ENCODE measurements at places on chromosomes 12 and 14.

GRCh38 chr12:103652808-103653207 is 65.7 kb downstream of the STAB2 start:
- DNase-seq: no peak

DNA sequence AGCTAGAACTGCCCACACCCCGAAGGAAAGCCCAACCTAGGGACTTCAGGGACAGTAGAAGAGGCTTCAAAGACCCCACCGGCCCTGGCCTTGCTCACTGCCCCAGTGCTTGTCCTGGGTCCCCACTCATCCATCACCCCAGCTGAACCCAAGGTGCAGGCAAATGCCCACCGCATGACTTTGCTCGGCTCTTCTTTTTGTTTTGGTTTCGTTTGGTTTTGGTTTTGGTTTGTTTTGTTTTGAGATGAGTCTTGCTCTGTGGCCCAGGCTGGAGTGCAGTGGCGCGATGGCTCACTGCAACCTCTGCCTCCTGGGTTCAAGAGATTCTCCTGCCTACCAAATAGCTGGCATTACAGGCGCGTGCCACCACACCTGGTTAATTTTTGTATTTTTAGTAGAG is 9.0 kb downstream of the CCDC85C start:
- DNase-seq: no peak

GRCh38 chr14:101495284-101495683 is 66.0 kb upstream of the DIO3 start:
- DNase-seq: no peak

- DNase-seq: no peak
These were observed 220.5 kb downstream of the BCAT1 start for GRCh38 chr12:24728366-24728765.

GRCh38 chr12:109735051-109735521 is 21.5 kb downstream of the FAM222A start:
- DNase-seq: no peak

DNA sequence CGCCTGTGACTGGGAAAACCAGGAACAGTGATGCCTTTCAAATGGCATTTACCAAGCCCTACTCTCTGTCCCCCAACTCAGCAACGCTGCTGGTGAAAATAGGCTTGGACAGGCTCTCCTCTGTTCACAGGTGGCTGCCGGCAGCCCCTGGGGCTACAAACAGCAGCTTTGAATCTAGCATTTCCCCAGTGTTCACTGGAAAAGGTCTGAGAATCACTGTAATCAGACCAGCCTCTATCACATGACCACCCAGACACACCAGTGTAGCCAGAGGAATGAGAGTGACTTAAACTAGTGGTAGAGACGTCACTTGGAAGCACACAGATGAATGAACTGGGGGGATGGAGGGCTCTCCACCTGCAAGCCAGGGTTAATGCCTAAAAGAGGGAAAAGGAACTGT is 151.8 kb downstream of the FOXN3 start:
- DNase-seq: no peak

- no peak for DNase-seq
These were observed 151.6 kb downstream of the HELB start for GRCh38 chr12:66453844-66454243.

DNA sequence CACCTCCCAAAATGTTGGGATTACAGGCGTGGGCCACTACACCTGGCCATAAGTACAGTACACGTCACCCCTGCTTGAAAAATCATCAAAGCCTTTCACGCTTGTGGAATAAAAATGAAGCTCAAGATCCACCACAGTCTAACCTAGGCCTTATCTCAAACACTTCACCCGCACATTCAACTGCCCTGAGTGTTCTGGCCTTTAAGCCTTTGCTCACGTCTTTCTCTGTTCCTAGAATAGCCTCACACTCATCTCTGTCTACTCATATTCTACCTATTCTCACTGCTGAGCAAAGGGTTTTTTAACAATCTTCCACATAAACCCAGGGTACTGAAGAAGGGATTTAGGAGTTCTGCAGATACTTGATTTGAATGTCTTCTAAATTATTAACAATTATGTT is 9.9 kb downstream of the CALCOCO1 start:
- DNase-seq: no peak

DNA sequence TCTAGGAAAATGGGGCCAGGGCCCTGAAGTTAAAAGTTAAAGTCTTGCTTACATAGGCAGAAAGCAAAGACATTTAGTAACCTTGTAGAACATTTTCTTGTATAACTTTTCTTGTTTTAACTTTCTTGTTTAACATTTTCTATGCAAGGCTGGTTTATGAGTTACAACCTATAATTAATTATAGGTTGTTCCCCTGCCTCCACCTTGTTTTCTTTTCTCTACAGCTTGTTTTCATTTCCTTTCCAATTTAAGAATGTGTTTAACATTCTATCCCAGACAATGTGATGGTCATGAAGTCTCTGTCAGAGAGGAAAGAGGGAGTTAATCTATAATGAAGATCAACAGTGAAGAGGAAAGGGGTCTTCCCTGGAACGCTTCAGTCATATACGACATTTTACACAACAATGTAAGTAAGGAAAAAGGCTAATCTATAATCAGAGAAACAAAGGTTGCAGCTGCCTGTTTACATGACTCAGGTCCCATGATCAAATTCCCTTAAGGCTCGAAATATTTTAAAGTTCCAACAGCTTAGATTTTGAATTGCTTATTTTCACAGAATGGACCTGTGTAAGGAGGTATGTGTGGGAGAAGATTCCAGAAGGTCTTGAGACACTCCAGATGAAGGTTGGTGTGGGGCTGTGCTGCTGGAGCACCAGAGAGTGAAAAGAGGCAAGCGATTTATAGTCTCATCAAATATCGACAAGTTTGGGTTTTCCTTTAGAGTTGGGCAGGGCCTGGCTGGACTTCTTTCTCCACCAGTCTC is 34.2 kb upstream of the TCL1B start:
- DNase-seq: no peak

- DNase-seq: no peak
These were observed 716.8 kb downstream of the LRFN5 start for GRCh38 chr14:42323426-42323825.

- DNase-seq: peak; percentile 5
These were observed 44.0 kb downstream of the RBMS2 start for GRCh38 chr12:56565510-56566101.

GRCh38 chr14:22231018-22231417 is 358.0 kb downstream of the DAD1 start:
- DNase-seq: no peak

DNA sequence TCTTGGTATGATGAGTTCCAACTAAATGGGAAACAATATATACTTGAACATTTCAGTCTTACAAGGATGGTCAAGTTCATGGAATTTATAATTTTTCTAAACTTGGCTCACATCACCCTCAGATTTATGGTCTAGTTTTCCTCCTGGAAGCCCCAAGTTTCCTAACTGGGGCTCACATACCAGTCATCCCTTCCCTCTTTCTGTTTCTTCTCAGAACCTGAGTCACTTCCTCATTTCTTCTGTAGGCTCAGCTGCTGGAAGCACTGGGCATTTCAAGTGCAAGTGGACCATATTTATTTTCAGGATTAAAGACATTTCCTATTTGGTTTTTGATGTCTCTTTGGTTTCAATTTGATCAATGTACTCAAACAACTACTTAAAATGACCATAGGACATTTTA is 55.4 kb downstream of the GRIP1 start:
- no peak for DNase-seq

GRCh38 chr12:111573476-111573875 is 25.6 kb downstream of the ATXN2 start:
- no peak for DNase-seq

- no peak for DNase-seq
These were observed 87.4 kb downstream of the PIWIL1 start for GRCh38 chr12:130424858-130425697.

DNA sequence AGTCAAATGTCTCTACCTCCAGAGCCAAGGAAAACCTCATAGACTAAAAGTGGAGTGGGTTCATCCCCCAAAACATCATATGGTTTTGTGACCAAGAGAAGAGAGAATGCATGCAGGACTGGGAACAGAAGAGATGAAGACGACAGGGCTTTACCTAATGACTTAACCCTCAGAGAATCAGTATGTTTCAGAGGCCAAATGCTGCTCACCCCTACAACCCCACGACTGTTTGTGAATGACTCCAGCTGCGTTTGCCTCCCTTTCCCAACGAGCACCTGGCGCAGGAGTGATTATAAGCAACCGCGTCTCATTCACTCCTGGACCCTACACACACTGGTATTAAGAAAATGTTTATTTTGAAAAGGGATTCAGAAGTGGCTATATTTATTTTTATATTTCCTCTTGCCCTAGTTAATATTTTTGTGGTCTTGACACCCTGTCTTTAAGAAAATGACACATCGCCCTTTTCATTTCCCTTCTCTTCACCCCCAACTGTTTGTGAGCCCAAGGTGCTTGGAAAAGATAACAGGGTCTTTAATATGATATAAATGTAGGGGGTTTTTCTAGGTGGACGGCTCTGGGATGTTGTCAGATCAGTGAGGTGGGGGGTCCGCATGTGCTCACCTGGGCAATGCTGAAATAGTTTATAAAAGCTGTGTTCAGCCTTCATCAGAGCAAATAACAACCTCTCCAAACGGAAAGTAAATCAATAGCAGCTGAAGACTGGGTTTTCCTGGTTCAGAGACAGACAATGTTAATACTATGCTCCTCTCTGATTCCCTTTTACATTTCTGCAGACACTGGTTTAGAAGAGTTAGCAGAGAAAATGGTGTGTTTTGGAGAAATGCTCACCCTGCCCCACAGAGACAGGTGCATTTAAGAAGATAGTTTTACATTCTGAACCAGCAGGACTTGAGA is 77.7 kb downstream of the SLC15A4 start:
- no peak for DNase-seq

DNA sequence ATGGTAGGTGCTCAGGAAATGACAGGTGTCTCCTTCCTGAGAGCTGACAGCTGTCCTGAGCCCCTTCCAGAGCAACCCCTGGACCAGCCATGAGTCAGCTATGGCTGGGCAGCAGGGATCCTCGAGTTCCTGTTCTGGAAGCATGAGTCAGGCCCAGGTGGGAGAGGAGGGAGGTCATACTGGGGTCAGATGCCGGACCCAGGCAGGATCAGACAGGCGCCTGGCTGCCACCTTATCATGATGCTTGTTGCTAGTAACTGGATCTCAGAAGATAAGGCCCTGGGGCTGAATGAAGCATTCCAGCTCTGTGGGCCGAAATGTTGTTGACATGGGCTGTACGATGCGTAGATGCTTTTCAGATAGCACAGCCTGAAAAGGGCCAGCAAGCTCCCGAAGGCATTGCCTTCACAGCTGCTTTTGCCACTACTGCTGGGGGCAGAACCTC is 17.4 kb upstream of the KRT7 start:
- DNase-seq: no peak

DNA sequence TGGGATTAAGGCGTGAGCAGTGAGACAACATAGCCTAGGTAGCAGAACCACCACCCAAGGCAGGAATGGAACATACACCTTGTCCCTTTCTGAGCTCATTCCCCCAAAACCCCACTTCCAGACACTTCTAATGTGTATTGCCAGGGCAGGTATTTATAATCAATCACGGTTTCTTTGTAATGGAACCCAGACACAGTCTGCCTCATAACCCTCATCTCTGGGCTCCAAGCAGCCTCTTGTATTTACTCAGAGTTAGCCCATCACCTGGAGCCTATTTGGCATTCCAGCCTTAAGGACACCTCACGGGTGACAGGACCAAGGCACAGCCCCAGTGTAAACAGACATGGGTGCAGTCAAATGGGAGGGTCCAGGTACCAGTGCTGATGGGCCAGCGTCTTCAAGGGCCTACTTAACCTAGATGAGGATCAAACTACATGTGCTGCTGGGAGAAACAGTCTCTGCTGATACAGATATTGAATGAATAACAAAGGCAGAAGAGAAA is 2.5 kb upstream of the HIGD1C start:
- DNase-seq: no peak

DNA sequence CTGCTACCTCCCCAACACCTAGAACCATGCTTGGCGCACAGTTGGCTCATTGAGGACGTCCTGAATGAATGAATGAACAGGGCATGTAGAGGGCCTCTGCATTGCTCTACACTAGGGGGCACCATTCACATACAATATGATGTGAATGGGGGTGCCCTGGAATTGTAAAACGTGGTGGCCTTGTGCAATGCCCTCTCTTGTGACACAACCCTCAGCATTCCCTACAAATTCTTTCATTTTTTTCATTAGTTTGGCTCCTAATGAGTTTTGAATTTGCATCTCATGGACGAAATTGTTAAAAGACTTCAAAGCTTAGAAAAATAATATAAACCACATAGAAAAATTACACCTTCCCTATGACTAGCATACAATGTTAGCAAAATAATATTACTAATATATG is 2.3 kb upstream of the DIO2 start:
- no peak for DNase-seq

Data from stimulated activated CD8-positive, alpha-beta memory T cell treated with anti-CD3 and anti-CD28 coated beads, Interleukin-15, amount 100 ng/mL, for 4 hours (primary cell).